ENCODE measurements at places on chromosomes 12 and 14.

GRCh38 chr14:68293404-68293803, 473.8 kb downstream of the RAD51B start:
- DNase-seq = no peak

DNA sequence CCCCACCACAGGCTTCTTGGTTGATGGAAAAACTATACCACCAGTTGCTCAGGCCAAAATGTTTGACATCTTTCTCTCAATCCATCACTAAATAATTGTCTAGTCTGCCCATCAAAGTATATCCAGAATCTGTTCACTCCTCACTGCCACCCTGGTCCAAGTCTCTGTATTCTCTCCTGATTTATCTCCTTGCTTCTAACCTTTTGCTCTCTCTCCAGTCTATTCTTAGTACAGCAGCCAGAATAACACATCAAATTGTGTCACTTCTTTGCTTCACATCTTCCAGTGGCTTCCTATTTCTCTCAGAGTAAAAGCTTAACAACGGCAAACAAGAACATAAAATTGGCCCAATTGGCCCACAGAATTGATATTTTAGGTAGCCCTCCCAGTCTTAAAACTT, 272.8 kb downstream of the IPO8 start:
- no peak for DNase-seq

DNA sequence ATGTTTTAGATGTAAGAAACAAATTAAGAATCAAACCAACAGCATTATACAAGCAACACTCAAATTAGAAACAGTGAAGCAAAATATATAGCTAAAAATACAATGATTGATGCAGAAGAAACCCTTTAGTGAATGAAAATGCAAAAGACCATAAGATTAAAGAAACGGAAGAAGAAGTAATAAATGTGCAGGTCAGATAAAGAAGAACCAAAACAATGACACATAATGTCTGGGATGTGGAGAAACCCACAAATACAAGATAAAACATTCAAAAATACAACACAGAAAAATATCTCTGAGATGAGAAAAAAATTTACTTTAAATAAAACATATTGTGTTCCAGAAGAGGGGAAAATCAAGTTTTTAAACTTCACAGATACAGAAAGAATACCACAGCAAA, 73.4 kb upstream of the AVPR1A start:
- no peak for DNase-seq

GRCh38 chr14:57391517-57392195, 1.3 kb downstream of the NAA30 start:
- DNase-seq = no peak

GRCh38 chr14:74635847-74636246, 23.8 kb upstream of the LTBP2 start:
- DNase-seq = no peak

- DNase-seq = no peak
Observed at GRCh38 chr14:23115918-23116317, 3.1 kb downstream of the CEBPE start.

DNA sequence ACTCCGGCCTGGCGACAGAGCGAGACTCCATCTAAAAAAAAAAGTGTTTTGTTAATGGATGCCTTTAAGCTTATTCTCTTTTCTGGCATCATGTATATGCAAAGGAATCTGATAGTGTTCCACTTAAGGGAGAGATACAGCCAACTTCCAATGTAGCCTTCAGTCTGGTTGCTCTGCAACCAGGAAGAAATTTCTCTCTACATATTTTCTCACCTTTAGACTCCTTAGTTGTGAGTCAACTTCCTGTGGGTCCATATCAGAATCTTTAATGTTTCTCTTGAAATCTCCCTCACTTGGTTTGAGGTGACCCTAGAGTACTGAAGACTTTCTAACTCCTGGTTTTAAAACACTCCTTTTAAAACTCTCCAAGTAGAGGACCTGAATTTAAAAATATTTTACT, 340.4 kb downstream of the SLC6A15 start:
- no peak for DNase-seq

- DNase-seq = no peak
Observed at GRCh38 chr12:89492883-89493282, 31.7 kb downstream of the GALNT4 start.

GRCh38 chr12:88308825-88309224, 166.7 kb downstream of the TMTC3 start:
- DNase-seq = no peak

- DNase-seq = no peak
Observed at GRCh38 chr14:80447392-80447791, 236.1 kb upstream of the DIO2 start.

GRCh38 chr12:97321621-97322020, 141.0 kb upstream of the RMST start:
- no peak for DNase-seq

DNA sequence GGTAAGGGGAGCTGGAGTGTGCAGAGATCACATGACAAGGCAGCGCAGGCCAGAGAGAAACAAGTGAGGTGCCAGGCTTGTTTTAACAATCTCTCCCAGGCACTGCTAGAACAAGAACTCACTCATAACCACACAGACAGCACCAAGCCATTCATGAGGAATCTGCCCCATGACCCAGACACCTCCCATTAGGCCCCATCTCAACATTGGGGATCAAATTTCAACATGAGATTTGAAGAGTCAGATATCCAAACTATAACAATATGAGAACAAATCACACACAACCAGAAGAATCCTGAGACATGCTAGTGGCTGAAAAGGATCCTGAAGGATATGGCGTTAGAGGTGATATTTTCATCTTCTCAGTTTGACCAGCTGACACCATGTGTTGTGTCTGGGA, 21.9 kb downstream of the OR6J1 start:
- no peak for DNase-seq

DNA sequence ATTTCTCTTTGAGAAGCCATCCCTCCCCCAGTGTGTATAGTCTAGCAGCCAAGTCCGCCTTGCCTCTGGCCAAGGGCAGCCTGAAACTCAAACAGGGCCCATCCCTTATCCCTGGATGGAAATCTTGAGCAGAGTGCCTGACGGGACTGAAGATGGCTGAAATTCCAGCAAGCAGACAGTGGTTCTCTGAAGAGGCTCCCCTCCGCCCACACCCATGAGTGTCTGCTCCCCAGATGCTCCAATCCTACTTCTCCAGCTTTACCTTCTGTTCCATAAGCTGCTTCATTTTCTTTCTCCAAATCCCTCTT, 396.2 kb downstream of the NUAK1 start:
- DNase-seq = no peak

GRCh38 chr12:111687255-111687654, 1.4 kb downstream of the ACAD10 start:
- DNase-seq = no peak

DNA sequence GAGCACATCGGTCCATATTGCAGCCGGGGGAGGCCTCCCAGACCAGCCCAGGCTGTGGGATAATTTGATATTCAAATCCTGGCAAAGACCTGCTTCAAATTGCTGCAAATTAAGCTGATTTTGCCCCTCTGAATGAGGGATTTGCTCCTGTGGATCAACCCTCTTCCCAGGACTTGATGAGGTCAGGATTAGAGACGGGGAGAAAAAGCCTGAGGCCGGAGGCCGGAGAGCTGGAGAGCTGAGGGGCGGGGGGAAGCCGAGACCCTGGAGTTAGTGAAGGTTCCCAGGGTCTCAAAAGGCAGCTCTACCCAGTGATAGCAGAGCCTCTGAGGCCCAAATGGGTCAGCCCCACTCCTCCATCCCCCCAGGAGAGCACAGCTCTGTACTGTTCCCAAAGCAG, 17.5 kb upstream of the VSX2 start:
- DNase-seq = no peak

- no peak for DNase-seq
Observed at GRCh38 chr12:4012977-4013968, 140.1 kb upstream of the PARP11 start.

DNA sequence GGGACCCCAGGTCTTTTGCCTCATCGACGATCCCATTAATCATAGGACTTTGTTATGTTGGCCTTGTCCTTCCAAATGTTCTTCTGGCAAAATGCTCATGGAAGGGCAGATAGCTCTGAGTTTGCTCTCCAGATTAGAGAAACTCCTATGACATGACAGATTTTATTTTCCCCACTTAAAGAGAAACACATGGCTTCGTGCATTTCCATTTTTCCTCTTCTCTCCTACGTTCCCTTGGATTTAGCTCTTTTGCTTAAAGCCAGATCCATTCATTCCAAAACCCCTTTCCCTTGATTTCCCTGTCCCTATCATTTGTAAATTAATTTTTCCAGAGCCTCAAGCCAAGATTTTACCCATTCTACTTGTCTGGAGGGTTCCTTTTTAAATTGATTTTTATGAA, 2.9 kb downstream of the PRIMA1 start:
- DNase-seq = no peak

DNA sequence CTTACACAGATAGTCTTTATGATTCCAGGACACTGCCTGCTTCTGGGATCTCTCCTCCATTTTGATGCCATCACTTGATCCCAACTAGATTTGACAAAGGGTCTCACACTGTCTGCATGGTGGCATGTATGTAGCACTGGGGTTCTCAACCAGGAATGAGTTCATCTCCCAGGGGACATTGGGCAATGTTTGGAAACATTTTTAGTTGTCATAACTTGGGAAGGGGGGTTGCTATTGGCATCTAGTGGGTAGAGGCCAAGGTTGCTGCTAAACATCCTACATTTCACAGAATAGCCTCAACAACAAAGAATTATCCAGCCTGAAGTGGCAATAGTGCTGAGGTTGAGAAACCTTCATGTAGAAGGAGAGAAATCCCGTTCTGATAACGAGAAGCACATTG, 376.2 kb downstream of the DPF3 start:
- no peak for DNase-seq

DNA sequence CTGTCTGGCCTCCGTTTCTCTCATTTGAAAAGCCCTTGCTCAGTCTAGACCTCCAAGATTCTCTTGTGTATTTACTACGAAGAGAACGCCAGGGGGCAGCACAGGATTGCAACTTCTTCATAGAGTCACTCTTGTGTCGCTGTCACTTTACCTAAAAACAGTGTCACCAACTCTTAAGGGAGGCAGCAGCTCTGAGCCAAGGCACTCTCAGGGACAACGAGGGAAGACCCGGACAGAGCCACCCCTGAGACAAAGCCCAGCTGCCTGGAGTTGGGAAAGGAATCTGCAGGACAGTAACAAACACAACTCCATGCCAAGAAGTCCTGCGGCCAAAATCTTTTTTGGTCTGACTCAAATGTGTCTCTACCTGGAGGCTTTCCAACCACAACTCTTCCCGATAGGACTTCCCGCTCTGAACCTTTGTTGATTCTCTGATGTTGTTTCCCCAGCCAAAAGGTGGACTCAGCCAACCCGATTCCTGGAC, 9.6 kb upstream of the RPAP3 start:
- DNase-seq = peak; percentile 74

DNA sequence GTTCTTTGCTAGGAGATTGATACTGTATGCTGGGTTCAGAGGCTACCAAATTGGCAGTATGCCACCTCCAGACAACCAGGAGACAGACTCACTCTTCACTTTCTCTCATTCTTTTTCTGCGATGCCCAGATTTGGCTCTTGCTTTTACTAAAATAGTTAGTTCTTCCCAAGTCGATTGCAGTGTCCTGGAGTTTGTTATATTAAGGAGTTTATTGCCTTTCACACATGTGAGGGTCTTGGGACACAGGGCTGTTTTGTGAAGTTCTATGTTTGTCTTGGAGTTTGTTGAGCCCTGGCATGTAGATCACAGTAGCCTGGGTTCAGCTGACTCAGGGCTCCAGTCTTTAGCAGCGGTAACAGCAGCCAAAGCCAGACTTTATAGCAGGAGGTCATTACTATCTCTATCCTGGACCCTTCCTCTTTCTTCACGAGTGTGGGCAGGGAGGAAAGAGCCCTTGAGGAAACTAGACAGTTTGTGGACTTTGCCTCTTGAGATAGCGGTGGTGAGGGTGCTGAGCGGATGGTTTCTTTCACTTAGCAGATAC, 1.6 kb downstream of the MLEC start:
- DNase-seq = no peak

DNA sequence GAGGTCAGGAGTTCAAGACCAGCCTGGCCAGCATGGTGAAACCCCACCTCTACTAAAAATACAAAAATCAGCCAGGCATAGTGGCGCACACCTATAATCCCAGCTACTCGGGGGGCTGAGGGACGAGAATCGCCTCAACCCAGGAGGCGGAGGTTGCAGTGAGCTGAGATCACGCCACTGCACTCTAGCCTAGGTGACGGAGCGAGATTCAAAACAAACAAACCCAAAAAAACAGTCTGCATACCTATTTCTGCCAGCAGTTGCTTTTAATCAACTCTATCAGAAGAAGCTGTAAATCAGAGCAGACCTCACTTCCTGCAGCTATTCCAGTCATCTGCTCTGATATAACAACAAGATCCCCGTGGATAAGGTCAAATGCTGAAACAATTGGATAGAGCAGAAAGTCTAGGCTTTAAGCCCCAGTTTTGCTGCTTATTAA, 50.5 kb downstream of the LIMA1 start:
- DNase-seq = no peak

GRCh38 chr12:92404259-92404894, 258.7 kb upstream of the BTG1 start:
- DNase-seq = no peak

GRCh38 chr14:101000711-101001250, 97.3 kb upstream of the RTL1 start:
- DNase-seq = no peak

- no peak for DNase-seq
Observed at GRCh38 chr14:32169191-32169590, 32.7 kb upstream of the RNU6-7 start.

GRCh38 chr14:52061890-52062289, 7.0 kb downstream of the NID2 start:
- DNase-seq = no peak

- no peak for DNase-seq
Observed at GRCh38 chr12:27158297-27158696, 75.9 kb upstream of the C12orf71 start.

GRCh38 chr12:42236017-42236416, 2.0 kb downstream of the YAF2 start:
- no peak for DNase-seq

Measured in HCT116 (cell line).